ENCODE measurements at places on chromosomes 6 and 20.

DNA sequence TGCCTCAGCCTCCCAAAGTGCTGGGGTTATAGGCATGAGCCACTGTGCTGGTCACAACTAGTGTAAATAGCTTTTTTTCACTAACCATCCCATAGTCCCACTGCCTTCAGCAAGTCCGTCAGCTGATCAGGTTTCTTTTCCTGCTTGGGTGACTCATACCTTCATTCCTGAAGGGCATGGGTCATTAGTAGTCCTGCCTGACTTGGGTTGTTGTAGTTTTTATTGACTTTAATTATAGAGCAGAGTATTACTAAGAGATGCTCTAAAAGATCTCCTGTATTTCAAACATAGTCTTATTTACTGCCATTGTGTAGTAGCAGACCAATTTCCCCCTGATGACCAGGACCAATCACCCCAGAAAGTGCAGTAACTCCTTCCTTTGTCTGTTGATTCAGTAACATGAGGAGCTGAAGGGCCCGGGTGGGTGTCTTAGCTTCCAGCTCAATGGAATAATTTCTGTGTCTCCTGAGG is 25.8 kb downstream of the HLA-C start:
- DNase-seq = no peak

- no peak for DNase-seq
These were observed 117.2 kb downstream of the BANF2 start for GRCh38 chr20:17816804-17817587.

- DNase-seq = no peak
These were observed 153.1 kb downstream of the RCAN2 start for GRCh38 chr6:46338131-46338530.

GRCh38 chr6:4435981-4436445 is 300.6 kb upstream of the ECI2 start:
- DNase-seq = no peak

DNA sequence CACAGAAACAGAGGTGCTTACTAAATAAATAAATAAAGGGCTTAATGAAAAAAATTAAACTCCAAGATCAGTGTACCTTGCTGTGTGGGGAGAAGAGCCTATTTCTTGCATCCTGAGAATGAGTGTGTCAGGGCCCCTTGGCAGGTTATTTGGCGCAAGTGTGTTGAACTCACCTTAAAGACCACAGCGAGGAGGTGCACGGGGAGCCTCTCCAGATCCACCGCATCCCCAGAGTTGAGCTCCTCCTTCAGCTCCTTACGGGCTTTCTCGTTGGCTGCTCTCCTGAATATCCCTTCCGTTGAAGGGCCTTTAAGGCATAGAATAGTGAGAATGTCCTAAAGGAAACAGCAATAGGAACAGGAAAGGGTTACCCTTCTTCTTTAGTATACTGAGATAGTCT is 3.6 kb downstream of the TAGAP start:
- no peak for DNase-seq

DNA sequence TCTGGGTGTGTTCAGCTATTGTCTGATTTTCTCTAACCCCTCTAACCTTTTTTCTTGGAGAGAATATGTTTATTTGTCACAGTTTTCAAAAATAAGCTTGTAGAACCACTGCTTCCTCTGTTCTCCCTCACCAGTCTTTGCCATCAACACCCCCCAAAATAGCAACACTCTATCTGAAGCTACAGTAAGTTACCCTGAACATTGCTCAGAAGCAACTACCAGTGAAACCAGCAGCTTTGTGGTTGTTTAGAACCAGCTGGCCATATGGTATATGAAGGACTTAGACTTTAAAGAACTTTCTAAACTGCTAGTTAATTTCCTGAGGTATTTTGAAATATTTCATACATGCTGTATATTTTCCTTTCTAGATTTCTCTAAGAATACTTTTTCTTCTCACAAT is 242.9 kb downstream of the KHDRBS2 start:
- no peak for DNase-seq

- DNase-seq = no peak
These were observed 238.4 kb upstream of the AFDN start for GRCh38 chr6:167588181-167588919.

- peak; percentile 22 for DNase-seq
These were observed 256.3 kb downstream of the ERMARD start for GRCh38 chr6:170007468-170008293.

GRCh38 chr6:443621-444159 is 52.1 kb downstream of the IRF4 start:
- no peak for DNase-seq

DNA sequence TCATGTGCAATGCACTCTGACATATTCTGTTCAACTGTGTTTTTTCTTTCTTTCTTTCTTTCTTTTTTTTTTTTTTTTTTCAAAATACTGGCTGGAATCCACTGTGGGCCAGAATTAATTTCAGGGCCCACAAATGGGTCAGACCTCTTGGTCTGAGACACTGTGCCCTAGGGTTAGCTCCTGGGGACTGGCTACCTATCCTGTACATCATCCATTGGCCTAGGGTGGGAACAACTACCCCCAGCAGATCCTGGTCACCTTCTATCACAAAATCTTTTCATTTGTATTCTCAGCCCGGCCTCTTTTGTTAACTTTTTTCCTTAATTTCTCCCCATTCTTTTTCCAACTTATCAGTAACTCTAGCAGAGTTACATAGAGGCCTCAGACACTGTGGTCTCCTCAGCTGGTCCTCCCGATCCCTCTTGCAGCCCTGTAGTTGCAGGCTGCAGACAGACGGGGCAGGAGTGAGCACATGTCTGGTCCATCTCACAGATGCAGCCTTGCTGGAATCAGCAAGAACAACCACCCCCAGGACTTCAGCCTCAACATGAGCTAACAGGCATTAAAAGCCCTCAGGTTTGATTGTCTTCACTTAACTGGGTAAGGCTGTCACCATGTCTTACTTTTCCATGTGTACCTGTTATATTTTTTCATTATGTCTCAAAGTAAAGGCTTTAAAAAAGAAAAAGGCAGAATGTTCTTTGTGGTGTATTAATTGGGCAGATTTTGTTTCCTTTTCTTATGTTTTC is 41.3 kb downstream of the TXLNB start:
- DNase-seq = peak; percentile 84

GRCh38 chr20:57685146-57685758 is 24.6 kb downstream of the PMEPA1 start:
- no peak for DNase-seq

DNA sequence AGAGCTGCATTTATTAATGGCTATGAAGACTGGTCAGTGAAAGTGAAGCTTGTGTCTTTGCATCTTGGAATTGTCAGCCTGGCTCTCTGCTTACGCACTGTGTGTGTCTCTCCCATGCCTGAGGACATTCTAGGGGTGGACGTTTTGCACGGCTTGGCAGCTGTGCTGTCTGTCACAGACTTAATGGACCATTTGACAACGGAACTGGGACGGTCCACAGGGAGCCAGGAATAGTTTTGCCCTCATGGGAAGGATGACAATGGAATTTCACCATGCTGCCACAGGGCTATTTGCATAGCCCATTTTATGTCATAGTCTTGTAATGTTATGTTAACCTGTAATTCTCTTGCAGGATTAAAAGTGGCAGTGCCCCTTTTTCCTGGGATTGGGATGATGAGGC is 44.7 kb downstream of the OR2B6 start:
- no peak for DNase-seq

DNA sequence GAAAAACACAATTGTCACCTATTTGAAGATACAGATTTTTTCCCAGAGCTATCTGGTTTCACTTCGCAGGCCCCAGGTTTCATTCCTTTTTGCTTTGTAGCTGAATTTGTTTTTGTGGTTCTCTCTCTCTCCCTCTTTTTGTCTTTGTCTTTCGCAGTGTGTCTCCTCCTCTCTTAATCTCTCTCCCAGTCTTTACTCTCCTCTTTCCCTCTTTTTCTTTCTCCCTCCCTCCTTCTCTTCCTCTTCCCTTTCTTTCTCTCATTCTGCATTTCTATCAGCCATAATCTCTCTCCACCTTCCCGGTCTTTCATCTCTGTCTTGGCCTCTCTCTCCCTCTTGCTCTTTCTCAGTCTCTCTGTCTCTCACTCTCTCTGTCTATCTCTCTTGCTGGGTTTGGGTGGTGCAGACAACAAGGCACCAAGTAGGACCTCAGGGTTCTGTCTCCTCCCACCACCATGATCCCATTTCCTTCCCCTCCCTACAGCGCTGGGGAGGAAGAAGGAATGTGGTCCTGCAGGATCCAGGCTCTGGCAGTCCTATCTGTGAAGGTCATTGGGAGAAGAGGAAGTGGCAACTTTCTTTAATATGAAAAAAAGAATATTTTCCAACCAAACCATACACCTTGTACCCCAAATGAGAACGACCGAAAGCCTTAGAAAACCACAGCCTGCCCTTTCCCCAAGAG is 63.2 kb downstream of the BANF2 start:
- DNase-seq = no peak

DNA sequence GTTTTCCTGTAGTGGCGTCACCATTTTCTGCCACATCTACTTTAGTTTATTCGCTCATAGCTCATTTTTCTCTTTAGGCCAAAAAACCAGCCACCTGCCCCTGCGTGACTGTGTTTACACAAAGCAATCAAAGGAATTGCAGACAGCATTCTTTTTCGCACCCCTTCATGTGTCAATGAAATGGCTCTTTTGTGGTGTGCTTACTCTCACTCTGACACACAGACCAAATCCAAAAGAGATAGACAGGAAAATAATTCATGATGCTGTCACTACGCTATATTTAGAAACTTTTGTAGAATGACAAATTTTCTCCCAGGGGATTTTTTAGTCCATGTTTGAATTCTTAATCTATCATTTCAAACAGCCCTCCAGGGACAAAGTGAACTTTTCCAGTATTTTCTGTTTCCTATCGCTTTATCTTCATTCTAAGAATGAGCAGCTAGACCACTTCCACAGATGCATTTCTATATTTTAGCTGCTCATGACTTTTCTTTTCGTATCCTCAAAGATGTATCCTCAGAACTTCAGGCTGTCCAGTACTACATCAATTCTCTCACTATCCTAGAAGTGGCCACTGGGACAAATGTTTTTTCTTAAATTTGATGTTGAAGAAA is 37.9 kb upstream of the KHDRBS2 start:
- no peak for DNase-seq

GRCh38 chr20:51826372-51826771 is 24.1 kb upstream of the SALL4 start:
- no peak for DNase-seq

- peak; percentile 59 for DNase-seq
These were observed 85.4 kb upstream of the PRSS16 start for GRCh38 chr6:27161946-27162603.

DNA sequence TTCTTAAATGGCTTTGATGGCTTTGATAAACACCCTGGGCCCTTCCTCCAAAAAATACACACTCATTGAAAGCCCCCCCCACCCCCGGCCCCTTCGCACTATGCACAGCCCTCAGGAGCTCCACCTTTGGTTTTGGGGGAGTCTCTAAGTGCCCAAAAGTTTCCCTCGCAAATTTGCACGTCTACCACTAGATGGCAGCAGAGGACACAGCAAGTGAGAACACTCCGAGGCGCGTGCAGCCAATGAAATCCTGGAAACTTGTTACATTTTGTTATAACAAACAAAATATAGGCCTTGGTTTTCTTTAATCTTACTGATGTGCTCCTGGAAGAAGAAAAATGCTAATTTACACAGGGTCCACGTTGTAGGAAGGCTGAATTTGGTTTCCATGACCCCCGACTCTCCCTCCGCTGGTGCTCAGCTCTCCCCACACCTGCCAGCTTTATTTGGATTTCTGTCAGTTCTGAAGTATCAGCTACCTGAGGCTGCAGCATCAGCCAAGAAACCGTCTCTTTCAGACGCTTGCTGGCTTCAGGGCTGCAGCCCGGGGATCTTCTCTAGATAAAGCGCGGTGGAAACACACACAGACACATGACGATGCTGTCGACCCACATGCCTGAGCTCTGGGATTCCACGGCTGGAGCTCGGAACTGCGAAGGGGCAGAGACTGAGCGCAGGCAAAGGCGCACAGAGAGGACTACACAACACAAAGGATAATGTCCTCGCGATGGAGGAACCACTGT is 148.3 kb upstream of the RPS6KA2 start:
- peak; percentile 75 for DNase-seq

- no peak for DNase-seq
These were observed 115.4 kb downstream of the FRK start for GRCh38 chr6:115945306-115945705.

DNA sequence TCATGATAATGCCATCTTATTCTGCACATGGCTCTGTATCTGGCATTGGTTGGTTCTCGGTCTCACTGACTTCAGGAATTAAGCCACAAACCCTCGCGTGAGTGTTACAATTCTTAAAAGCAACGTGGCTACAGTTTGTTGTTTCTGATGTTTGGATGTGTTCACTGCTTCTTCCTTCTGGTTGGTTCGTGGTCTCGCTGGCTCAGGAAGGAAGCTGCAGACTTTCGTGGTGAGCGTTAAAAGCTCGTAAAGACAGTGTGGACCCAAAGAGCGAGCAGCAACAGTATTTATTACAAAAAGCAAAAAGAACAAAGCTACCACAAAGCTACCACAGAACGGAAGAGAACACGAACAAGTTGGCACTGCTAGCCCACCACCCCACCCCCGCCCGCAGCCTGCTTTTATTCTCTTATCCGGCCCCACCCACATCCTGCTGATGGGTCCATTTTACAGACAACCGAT is 51.1 kb downstream of the MYLIP start:
- DNase-seq = peak; percentile 83

GRCh38 chr20:25549172-25549773 is 36.1 kb downstream of the NINL start:
- no peak for DNase-seq

- DNase-seq = no peak
These were observed 94.9 kb upstream of the CEP85L start for GRCh38 chr6:118746145-118746824.

- DNase-seq = peak; percentile 57
These were observed 9.6 kb upstream of the IL17A start for GRCh38 chr6:52176550-52176949.

- no peak for DNase-seq
These were observed 53.6 kb upstream of the TRERF1 start for GRCh38 chr6:42505385-42505718.

GRCh38 chr6:7214468-7214867 is 98.5 kb downstream of the SSR1 start:
- no peak for DNase-seq

GRCh38 chr6:2245877-2246863 is 765 bp upstream of the GMDS start:
- peak; percentile 59 for DNase-seq

- no peak for DNase-seq
These were observed 185.3 kb downstream of the OGFRL1 start for GRCh38 chr6:71473926-71474325.

GRCh38 chr6:139373154-139373927 is 1.1 kb downstream of the CITED2 start:
- peak; percentile 85 for DNase-seq

GRCh38 chr20:5843054-5843592 is 92.9 kb downstream of the SHLD1 start:
- no peak for DNase-seq

DNA sequence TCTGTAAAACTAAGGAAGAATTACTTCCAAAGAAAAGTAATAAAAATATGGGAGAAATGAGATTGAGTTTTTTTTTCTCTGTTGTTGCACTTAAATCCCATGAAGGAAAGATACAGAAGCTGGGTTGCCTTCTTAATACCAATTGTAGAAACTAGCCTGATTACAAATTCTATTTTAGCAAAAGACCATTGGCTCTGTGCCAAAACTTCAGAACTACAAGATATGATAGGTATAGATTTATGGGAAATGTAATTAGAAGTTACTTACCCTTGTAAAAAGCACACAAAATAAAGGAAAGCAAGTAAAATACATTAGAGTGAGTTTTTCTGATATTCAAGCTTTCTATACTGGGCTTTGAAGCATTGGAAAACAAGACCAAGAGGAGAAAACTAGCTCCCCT is 73.5 kb upstream of the SCGN start:
- DNase-seq = no peak
